ENCODE measurements at places on chromosomes 5 and 9. TPM values are rescaled to one million over a fixed set of nuclear protein-coding genes. Genes with fewer than 3 reads are reported as not detected.
A peak's percentile ranks its signal among the peaks of the same experiment; 100 is the strongest.

The MCC gene
- total RNA-seq: 16.1 TPM

The GPX3 gene
- total RNA-seq: 222 TPM

- no peaks in the 10 kb centered on the region for H3K27me3 ChIP-seq
- no peak overlapping the region for H3K27ac ChIP-seq
- H3K4me3 ChIP-seq: no peak overlapping the region
- no peak for DNase-seq
- no peaks in the 10 kb centered on the region for H3K4me1 ChIP-seq
- no peaks in the 10 kb centered on the region for H3K36me3 ChIP-seq
Measured at GRCh38 chr5:61767231-61768080, 435.4 kb downstream of the ZSWIM6 start.

DNA sequence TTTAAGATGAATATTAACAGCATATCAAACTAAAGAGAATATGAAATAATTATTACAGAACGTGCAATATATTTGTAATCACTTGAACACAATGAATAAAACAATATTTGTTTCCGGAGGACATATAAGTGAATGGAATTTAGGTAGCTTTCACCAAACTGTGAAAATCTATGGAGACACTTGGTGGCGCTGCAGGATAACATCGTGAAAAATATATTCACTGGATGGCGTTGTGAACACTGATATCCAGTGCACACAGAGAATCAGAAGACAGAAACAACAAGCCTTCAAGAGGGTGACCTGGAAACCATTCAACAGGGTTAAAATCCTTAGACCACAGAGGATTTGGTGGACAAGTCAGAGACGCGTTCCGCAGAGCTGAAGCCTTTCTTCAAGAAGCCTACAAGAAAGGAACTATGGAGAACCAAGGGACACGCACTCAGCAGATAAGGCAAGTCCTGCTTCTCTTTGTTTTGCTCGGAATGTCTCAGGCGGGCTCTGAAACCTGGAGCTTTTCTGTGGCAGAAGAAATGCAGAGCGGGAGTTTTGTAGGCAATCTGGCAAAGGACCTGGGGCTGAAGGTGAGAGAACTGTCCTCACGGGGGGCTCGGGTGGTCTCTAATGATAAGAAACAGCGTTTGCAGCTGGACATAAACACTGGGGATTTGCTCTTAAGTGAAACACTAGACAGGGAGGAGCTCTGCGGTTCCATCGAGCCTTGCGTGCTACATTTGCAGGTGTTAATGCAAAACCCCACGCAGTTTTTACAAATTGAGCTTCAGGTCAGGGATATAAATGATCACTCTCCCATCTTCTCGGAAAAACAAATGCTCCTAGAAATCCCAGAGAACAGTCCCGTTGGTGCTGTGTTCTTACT, at the start of gene PCDHB11:
TSS of gene PCDHB11 (plus strand) at position 269 of the 877 bp plus-strand sequence. CDS start at position 417, 148 bp downstream.
- DNase-seq: peak; percentile 18
- no peak within 1 kb of the TSS for H3K4me3 ChIP-seq
- no peak within 1 kb of the TSS for H3K27ac ChIP-seq

- peaks cover 29% of the 10 kb centered on the region for H3K27me3 ChIP-seq
- no peak overlapping the region for H3K4me3 ChIP-seq
- peaks cover 17% of the 10 kb centered on the region for H3K4me1 ChIP-seq
Measured at GRCh38 chr9:133589454-133590227, 19.5 kb downstream of the FAM163B start.

All from stomach (tissue), 19 donors.